ENCODE measurements at places on chromosomes 13 and 19.

DNA sequence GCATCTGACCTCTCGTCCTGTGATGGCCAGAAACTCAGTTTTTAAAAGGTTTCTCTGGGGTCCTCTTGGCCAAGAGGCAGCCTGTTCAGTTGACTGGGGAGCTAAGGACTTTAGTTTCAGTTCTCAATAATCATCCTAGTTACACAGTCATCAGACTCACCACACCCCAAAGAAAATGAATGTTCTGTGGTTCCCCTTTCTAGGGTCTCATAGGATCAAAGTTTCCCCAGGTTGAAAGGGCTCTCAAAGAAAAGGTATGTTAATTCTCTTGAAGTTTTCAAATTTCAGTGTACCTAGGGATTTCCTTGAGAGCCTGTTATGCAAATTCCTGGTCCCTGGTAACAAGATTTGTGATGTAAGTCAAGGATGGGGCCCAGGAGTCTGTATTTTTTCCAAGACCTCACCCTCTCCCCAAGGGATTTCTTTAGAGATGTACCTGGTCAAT is 94.9 kb downstream of the FAM216B start:
- peaks cover 41% of the 10 kb centered on the region for H3K4me1 ChIP-seq
- H3K27ac ChIP-seq = no peak overlapping the region
- H3K36me3 ChIP-seq = no peaks in the 10 kb centered on the region
- no peak for DNase-seq
- no peak overlapping the region for H3K4me3 ChIP-seq

DNA sequence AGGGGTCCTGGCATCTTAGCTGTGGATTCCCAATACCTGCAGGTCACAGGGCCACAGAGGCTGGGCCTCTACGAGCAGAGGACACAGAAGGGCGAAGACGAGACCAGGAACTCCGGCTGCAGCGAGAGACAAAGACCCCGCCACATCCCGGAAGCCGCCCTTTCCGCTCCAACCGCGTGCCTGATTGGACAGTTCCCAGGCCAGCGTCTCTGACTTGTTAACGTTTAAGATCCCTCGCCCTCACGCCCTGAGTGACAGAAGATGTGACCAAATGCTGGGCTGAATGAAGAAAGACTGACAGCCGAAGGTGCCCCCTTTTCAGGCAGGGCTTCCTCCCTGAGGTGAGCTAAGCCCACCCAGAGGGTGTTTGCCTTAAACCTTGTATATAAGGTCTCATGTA is at the start of gene ZNF98:
Gene ZNF98 (minus strand): TSS at position 136 of the 400 bp plus-strand sequence. CDS start 122 bp downstream, at position 14.
- H3K27me3 ChIP-seq = peaks cover 5% of the 10 kb centered on the region
- no peak for DNase-seq
- no peak within 1 kb of the TSS for H3K27ac ChIP-seq
- H3K4me1 ChIP-seq = no peaks in the 10 kb centered on the region
- H3K36me3 ChIP-seq = peaks cover 17% of the 10 kb centered on the region

DNA sequence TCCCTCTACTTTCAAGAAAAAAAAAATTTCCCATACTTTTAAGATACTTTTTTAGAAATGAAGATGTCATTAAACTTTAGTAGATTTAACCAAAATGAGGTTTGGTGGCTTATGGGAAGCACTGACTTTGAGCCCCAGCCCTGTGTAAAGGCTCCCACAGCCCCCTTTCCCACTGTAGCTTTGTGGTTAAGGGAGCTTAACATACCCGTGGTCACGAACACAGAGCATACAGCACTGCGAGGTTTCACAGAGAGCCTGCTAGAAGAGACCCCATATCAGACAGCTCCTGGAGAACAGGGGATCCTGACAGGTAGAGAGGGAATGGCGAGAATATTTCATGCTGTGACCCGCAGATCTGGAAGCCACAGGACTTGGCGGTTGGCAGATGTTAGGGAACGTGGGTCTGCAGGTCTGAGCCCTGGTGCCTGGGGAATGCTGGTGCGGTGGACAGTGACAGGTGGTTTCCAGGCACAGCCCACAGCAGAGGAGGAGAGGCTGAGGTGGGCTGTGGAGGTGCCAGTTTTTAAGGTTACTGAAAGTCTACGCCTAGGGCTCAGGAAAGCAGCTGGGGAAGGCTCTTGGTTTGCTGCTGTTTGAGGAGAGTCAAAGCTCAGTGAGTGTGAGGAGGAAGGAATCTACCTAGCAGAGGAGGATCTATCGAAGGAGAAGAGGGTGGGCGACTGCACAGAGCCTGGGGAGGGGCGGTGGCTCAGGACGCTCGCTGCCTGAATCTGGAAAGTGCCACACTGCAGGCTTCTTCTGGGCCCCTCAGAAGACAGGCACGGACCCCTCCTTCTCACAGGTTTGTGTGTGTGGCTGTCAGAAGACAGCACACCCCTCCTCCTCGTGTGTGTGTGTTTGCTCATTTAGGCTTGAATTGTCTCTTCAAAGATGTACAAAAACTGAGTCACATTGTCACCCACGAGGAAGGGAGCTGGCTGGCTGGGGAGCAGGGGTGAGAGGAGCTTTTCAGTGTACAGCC is 49.9 kb downstream of the SLC7A9 start:
- H3K27me3 ChIP-seq = peaks cover 10% of the 10 kb centered on the region
- H3K36me3 ChIP-seq = no peaks in the 10 kb centered on the region
- no peak for DNase-seq
- H3K4me1 ChIP-seq = peaks cover 7% of the 10 kb centered on the region
- no peak overlapping the region for H3K4me3 ChIP-seq

DNA sequence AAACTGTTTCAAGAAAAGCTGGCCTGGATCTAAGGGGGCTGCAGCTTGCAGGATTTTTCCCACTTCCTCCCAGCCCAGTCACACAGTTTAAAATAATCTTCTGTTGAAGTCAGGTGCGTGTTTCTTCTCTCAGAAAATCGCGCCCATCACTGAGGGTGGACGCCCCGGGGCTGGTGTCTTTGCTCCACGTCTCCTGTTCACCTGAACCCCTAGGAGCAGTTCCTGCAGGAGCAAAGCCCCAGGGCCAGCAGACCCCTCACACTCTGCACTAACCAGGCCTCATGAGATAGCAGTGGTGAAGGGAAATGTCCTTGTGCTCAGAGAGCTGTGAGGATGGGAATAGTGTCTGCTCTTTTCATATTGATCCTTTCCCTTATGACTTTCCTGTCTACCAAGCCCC is 920 bp upstream of the SIGLEC7 start:
- no peak overlapping the region for H3K27ac ChIP-seq
- H3K36me3 ChIP-seq = peaks cover 3% of the 10 kb centered on the region
- peaks cover 11% of the 10 kb centered on the region for H3K4me1 ChIP-seq
- no peak for DNase-seq

- H3K27ac ChIP-seq = no peak overlapping the region
- no peak for DNase-seq
- H3K4me1 ChIP-seq = no peaks in the 10 kb centered on the region
- peaks cover 8% of the 10 kb centered on the region for H3K27me3 ChIP-seq
- peaks cover 8% of the 10 kb centered on the region for H3K36me3 ChIP-seq
Observed at GRCh38 chr19:9485140-9485539, 13.3 kb downstream of the ZNF560 start.

DNA sequence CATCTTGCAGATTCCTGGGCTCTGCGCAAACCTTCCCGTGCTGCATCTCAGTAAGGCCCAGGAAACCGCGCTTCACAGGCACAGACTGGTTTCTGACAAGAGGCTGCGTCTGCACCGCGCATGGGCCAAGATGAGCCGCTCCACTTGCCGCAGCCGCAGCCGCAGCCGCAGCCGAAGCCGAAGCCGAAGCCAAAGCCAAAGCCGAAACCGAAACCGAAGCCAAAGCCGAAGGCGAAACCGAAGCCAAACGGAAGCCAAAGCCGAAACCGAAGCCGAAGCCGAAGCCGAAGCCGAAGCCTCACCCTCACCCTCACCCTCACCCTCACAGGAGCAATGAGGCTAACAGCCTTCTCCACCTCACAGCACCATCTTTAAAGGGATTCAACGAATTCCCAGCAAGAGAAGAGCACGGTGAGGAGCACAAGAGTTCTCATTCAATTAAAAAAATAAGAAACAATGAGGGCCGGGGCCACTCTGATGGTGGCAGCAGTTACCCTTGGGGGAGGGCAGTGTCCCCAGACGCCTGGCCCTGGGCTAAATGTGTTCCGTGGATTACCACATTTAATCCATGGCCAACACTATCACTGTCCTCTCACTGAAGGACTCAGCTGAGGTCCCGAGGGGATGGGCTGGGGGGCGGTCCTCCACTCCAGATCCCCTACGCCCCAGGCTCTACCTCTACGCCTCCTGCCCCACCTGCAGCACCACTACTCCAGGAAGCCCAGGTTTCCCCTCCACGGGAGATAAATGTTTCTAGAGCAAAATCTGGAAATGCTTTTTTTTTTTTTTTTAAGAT is 29.1 kb downstream of the ZNF787 start:
- no peaks in the 10 kb centered on the region for H3K4me1 ChIP-seq
- H3K27ac ChIP-seq = no peak overlapping the region
- H3K36me3 ChIP-seq = peaks cover 33% of the 10 kb centered on the region
- no peak overlapping the region for H3K4me3 ChIP-seq

GRCh38 chr13:114054264-114054663 is 78.2 kb downstream of the RASA3 start:
- H3K27ac ChIP-seq = peak overlapping the region; percentile 61
- H3K27me3 ChIP-seq = peaks cover 9% of the 10 kb centered on the region
- DNase-seq = no peak

DNA sequence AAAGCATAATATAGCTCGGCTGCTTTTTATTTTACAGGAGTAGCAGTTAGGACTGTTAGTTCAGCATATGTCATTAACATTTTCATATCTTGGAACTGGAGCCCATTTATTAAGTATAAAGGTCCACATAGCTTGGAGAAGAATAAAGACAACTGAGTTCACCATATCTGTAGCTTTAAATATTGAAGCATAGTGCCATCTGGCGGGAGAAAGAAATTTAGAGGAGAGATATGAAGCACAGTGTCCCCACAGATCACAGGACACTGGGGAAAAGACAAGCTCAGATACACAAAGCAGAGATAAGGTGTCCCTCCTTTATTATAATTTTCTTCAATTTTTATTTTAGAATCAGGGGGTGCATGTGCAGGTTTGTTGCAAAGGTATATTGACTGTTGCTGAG is 104.7 kb upstream of the FREM2 start:
- H3K27me3 ChIP-seq = no peaks in the 10 kb centered on the region
- no peaks in the 10 kb centered on the region for H3K4me1 ChIP-seq
- H3K27ac ChIP-seq = no peak overlapping the region
- no peaks in the 10 kb centered on the region for H3K36me3 ChIP-seq

DNA sequence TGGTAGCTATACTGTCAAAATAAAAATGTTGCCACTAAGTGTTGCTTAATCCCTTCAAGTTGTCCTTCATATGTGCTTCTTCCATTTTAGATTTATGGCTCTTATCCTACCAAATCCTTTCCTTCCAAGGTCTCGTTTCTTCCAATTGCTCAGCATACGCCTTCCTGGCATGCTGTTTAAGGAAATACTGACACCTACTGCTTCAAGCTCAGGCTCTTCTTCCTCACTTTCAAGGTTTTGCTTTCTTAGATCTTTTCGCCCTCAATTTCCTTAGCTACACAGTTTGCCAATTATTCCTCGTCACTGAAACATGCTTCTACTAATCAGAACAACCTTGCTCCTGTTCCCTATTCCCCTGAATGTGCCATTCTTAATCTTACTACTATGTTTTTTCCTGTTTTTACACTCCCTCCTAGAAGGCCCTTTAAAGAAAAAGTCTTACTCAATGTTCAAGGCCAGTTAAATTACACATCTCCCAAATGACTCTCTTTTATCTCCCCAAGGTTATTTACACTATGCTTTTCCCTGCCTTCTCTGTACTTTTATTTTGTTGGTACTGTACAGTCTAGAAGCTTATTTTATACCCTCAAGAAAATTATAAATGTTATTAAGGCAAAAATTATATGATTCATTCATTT is 343.1 kb downstream of the MZT1 start:
- no peak overlapping the region for H3K4me3 ChIP-seq
- H3K36me3 ChIP-seq = no peaks in the 10 kb centered on the region
- H3K27ac ChIP-seq = no peak overlapping the region
- no peaks in the 10 kb centered on the region for H3K27me3 ChIP-seq

DNA sequence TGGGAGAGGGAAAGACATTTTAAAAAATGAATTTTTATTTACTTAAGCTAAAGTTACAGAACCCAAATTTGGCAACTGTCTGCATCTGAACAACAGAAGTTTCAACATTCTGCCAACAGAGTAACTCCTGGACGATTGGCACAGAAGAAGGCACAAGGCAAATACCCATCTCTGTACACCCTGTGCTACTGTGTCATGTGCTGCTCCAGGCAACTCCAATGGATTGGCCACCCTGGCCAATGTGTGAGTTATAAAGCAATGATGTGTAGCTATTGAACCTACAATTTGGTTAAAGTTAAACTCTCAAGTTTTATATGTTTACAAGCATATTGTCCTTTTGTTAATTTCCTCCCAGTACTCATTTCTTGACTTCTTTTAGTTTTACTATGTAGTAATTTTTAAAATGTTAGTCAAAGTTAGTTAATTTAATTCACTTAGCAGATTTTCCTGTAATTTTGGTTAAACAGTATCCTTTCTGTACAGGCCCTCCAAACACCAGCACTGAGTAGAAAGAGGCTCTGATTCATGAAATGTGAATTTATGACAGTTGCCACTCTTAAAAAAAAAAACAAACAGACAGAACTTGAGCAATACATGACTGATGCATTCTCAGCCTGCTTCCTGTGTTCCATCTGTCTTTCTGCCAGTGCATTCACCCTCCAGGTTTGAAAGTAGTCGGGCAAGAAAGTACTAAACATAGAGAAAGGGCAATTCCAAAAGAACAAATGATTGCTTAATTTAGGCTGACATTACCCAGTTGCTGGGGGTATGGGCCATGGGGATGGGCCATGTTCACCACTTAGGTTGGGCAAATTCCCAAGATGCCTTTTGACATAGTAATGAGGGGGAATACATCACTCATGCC is 5.9 kb downstream of the STARD13 start:
- H3K4me1 ChIP-seq = peaks cover 52% of the 10 kb centered on the region
- H3K4me3 ChIP-seq = no peak overlapping the region
- no peak overlapping the region for H3K27ac ChIP-seq
- no peak for DNase-seq
- H3K36me3 ChIP-seq = no peaks in the 10 kb centered on the region
- peaks cover 3% of the 10 kb centered on the region for H3K27me3 ChIP-seq

DNA sequence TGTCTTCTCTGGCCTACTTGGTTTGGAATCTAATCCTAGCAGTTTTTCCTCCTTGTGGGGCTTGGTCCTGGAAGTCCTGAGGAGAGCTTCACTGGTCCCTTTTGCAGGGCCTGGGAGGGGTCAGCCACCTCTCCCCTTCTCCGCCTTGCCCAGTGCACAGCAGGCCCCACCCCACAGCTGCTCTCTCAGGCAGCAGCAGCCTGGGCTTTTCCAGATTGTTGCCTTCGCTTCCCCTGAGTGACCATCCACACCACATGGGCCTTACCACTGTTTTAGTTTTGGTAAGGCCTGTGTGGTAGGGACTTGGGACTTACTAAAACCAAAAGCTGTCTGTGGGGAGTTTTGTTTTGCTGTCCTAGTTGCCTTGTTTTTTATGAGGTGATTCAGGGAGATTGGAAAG is 11.5 kb downstream of the MPHOSPH8 start:
- no peak overlapping the region for H3K4me3 ChIP-seq
- peaks cover 34% of the 10 kb centered on the region for H3K36me3 ChIP-seq
- no peak for DNase-seq
- no peaks in the 10 kb centered on the region for H3K27me3 ChIP-seq
